ENCODE measurements at places on chromosomes 3 and 15.

DNA sequence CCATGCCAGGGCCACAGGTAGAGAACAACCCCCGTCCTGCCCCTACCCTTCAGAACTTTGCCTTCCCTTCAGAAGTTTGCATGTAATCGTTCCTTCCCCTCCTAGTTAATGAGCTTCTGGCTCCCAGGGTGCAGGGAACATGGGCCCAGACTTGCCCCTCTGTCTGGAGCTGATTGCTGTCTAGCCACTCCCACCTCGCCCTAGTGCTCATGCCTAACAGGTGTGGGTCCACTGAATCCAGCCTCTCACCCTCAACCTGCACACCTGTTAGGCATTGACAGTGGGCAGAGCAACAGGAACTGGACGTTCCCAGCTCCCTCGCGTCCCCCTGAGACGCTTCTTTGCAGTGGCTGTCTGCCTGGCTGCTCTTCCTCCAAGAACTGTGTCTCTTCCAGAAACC lies 40.3 kb downstream of the WNT5A start:
- DNase-seq, result no peak

DNA sequence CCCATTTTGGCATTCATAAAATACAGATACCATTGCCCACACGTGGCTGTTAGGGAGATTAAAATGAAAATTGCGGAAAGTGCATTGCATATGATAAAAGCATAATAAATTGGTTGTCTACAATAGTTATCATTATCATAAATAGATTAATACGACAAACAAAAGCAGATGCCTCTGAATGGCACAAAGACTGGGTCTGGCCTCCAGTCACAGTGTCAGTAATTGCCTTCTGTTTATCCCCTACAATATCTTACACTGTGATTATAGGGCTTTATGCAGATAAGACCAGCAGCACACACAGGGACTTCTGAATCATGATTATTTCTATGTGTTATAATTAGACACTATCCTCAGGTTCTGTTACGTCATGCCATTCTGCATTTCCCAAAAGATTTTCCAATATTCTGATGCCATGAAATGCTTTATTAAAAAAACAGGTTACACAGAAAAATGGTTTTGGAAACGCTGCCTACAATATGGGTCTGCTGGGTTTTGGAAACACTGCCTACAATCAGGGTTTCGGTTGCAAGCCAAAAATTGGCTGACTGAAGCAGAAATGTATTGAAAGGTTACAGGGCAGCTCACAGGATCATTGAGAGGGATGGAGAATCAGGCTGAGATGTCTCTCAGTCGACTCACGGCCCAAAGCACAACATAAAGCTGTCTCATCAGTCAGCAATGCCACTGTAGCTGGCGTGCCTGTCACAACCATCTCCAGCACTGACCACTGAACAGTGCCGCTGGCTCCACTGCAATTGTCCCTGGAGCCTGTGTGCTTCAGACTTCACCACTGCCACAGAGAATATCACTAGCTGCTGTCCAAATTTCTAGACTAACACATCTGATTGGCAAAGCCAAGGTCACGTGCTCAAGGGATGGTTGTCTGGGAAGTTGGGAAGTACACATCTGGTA lies 248.1 kb downstream of the ERC2 start:
- no peak for DNase-seq

GRCh38 chr15:96264351-96264798 lies 66.1 kb upstream of the NR2F2 start:
- DNase-seq, result no peak

DNA sequence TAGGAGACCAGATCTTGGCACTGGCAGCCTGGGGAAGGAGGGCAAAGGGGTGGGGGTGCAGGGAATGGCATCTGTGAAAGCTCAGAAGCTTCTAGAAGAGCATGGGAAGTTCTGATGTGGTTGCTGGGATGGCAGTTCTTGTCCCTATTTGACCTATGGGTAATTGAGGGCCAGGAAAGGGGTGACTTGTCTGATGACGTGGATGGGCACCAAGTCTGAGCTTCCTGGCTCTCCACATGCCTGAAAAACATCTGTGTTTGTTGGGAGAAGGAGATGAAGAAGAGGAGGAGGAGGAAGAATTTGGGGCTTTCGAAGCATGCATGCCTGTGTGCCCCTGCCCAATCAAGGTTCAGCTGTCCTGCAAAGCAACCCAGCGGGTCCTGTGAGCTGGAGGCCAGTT lies 158.8 kb downstream of the SMAD6 start:
- no peak for DNase-seq

DNA sequence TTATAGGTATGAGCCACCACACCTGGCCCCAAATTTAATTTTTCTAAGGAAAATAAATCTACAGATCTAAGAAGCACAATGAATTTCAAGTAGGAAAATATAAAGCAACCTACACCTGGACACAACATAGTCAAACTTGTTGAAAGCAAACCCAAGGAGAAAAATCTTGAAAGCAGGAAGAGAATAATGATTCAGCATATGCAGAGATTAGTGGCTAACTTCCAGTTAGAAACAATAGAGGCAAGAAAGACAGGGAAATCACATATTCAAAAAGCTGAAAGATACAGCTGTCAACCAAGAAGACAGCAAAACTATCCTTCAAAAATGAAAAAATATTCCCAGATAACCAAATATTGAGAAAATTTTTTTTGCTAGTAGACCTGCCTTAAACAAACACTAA lies 49.4 kb downstream of the ZNF148 start:
- DNase-seq, result no peak

DNA sequence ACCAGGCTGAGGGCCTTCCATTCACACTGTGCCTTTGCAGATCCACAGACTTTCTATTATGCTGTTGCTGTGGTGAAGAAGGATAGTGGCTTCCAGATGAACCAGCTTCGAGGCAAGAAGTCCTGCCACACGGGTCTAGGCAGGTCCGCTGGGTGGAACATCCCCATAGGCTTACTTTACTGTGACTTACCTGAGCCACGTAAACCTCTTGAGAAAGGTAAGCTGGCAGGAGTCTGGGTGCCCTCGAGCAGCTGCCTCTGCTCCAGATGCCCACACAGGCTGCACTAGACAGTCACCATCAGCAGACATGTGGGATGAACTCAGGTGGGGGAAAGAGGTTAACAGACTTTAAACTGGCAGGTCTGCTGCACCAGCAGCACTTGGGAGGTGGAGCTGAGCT lies 8.3 kb downstream of the TF start:
- DNase-seq, result no peak

DNA sequence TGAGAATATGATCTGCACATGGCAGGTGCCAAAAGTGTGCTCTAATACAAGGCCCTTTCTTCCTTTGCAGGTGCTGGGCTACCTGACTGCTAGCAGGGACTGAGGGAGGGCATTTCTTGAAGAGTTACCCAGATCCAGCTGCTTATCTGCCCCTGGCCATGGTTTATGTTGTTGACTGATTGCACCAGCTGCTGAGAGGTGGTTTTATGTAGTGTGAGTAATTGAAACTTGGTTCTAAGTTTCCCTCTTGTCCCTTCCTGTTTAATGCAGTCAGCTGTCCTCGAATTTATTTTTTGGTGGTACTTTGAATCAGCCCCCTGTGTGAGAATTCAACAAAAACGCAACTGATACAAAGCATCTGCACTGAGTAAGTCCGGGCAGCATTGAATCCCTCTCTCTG lies 288.3 kb upstream of the C2CD4B start:
- no peak for DNase-seq

- DNase-seq, result no peak
Measured at GRCh38 chr3:12117473-12117872, 41.2 kb downstream of the TIMP4 start.

DNA sequence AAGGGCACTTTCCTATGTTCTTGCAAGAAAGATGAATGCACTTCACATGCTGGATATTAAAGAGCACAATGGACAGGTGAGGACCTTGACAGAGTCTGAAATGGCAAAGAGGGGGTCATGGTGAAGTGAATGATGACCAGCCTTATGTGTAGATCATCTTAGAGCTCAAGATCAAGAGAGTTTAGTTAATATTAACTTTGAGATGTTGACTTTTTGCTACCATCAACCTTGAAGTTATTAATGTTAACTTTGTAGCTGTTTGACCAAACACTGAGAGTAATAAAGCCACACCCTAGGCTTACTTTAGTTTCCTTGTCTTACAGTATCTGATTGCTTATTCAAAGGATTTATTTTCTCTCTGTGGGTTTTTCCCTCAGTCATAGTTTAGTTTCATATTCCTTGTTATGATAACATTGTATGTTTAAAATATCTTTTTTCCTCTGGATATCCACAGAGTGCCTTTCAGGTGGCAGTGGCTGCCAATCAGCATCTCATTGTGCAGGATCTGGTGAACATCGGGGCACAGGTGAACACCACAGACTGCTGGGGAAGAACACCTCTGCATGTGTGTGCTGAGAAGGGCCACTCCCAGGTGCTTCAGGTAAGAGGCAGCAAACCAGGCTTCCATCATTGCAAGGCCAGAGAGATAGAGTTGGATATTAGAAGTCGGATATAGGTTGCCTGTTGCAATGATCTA lies 5.4 kb downstream of the NFKBIZ start:
- DNase-seq, result no peak

- no peak for DNase-seq
Measured at GRCh38 chr3:126957776-126958637, 24.9 kb upstream of the PLXNA1 start.

DNA sequence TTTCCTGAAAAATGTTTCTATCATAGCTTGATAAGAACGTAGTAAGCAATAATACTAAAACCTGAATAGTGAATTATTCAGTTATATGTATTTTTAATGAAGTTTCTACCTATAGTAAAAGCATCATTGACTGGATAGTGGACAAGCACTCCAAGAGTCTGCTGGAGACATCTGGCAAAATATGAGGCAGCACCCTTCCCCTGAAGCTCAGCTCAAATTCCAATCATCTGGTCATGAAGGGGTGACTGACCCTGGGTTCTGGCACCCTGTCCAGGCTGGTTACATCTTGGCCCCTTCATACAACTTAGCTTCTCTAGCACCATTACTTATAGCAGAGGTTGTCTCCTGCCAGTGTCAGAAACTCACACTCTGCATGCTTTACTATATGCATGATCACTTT lies 455.4 kb downstream of the RAP2B start:
- DNase-seq, result no peak

GRCh38 chr15:67461735-67462134 lies 59.2 kb upstream of the C15orf61 start:
- DNase-seq, result no peak

DNA sequence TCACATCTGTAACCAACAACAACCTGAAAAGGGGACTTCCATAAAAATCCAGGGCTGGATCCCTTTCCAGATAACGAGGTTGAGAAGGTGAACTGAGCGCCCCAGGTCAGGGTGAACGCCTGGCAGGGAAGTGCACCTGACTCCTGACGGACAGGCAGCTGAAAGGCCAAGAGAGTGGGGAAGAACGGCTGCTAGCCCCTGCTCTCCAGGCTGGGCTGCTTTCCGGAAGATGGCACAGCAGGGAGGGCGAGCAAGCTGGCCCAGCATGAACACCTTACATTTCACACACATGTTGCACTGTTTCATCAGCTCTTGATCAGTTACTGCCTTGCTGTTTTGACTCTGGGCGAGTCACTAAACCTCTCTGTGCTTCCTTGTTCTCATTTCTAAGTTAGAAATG lies 127.2 kb upstream of the IQSEC1 start:
- no peak for DNase-seq

DNA sequence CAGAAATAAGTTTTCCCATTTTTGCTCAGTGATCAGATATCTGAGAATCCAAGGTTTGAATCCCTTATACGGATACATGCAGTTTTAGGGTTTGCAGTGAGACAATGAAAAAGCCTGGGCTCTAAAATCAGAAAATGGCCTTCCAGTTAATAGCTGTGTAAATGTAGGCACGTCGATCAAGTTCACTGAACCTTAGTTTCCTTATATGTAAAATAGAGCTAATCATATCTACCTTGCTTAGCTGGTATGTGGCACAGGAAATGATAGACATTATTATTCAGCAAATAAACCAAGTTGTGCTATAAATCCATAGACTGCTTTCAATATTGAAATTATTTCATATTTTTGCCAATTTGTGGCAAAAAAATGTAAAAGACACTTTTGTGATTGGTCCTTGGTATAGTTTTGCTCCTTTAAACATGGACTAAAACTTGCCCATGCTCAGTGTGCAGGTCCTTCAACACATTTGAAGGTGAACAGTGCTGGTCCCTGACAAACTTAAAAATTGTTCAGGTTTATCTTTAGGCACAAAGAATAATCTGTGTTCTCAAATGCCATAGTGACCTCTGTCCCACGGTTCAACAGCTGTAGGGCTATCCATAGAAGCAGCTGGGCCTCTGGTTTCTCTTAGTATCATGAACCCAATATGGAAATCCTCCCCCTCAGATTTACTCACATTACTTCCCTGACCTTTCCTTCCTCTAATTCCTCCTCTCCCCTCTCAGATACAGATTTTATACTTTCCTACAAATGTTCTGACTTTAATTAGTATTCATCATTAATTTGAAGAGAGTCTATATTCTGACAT lies 51.0 kb downstream of the CCDC54 start:
- no peak for DNase-seq

DNA sequence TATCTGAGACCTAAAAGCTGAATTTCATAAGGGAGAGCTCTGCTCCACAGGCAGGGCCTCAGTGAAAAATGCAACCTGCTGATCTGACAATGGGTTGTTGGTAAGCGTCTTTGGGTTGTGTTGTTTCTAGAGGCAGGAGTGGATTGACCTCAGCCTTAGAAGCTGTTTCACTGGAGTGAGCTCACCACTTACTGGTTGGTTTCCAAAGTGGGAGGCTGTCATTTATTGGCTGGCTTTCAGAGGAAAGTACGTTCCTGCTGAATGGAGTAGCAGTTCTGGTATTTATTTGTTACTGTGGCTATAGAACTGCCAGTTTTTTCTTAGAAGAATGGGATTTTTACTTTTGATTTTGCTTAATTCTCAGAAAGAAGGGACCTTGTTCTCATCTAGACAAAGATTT lies 29.3 kb upstream of the COL6A5 start:
- no peak for DNase-seq

- no peak for DNase-seq
Measured at GRCh38 chr3:152318512-152318911, 49.8 kb downstream of the MBNL1 start.

DNA sequence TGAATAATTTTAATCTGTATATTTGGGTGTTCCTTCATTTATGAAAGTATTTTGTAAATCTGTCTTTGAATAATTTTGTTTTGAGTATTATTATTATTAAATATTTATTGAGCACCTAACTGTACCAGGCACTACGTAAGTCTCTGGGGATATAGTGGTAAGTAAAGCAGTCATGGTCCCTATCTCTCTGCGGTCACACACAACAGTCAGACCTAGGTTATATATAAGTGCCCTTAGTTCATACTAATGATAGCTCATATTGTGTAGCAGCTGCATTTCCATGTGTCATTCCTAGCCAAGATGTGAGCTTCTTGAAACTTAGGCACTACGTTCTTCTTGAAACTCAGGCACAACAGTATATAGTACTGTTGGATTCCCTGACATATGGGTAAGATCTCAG lies 12.4 kb downstream of the NKTR start:
- DNase-seq, result no peak
